ENCODE measurements at places on chromosomes 12 and 14.

- DNase-seq: no peak
These were observed 255.8 kb downstream of the FBXL14 start for GRCh38 chr12:1338483-1339177.

DNA sequence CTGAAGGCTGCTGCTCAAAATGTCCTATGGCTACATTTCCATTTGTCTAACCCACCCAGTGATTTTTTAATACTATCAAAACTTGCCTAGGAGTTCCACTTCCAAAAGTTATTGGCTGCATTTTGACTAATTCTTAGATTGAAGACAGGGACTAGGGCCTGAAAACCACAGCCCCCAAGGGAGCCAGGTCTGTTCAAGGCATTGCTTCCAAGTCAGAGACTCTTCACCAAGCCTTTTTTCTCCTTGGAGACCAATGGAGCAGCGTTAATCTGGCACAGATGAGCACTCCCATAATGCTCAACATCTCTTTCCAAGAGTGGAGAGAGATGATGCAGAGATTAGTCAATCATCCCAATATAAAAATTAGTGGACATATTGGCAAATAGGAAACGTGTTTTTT lies 112.5 kb upstream of the HIF1A start:
- DNase-seq: no peak

GRCh38 chr12:16300736-16301135 lies 23.3 kb upstream of the SLC15A5 start:
- DNase-seq: no peak

- no peak for DNase-seq
These were observed 262.3 kb downstream of the NUAK1 start for GRCh38 chr12:105876396-105876927.

DNA sequence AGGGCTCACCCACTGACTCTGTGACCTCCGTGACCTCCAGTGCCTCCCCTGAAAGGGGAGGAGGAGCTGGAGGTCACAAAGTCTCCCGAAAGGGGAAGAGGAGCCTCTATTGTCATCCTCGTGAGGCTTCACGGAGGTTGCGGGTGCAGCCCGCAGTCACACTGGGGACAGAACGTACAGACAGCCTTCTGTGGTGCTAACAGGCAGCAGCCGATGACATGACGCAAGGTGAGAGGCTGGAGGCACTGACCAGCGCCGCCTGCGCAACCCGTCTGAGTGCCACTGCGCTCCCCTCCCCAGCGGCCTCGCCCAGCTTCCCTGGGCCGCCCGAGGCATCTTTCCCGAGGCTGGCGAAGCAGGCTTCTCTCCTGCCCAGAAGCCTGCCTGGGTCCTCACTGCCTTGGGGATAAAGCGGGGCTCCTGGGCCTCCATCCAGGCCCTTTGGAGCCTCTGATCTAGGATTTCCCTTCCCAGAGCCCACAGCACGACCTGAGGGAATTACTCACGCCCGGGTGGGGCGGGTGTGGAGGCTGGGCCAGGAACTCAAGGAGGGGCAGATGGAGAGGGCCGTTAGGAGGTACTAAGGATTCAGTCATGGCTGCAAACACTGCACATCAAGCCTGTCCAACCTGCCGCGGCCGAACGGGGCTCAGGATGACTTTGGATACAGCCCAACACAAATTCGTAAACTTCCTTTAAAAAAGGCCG lies 12.3 kb upstream of the LBHD2 start:
- no peak for DNase-seq

GRCh38 chr14:21185491-21185890 lies 29.6 kb upstream of the OR5AU1 start:
- DNase-seq: no peak

- no peak for DNase-seq
These were observed 73.4 kb downstream of the PRMT8 start for GRCh38 chr12:3564411-3564810.

- no peak for DNase-seq
These were observed 30.7 kb downstream of the PPP1R36 start for GRCh38 chr14:64580467-64580866.

DNA sequence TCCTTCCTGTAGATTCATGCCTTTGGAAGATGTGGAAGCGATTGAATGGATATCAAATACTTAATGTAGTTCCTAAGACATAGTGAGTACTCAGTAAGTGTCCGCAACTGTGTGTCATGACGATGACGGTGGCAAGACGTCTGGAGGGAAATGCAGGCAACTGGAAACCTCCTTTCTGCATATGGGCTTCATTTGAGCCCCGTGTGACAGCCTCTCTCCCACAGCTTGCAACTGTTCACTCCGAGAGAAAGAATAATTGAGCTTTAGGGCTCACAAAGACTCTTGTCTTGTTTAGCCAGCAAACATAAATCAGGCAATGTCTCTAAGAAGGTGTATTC lies 6.9 kb downstream of the CFAP251 start:
- DNase-seq: no peak

DNA sequence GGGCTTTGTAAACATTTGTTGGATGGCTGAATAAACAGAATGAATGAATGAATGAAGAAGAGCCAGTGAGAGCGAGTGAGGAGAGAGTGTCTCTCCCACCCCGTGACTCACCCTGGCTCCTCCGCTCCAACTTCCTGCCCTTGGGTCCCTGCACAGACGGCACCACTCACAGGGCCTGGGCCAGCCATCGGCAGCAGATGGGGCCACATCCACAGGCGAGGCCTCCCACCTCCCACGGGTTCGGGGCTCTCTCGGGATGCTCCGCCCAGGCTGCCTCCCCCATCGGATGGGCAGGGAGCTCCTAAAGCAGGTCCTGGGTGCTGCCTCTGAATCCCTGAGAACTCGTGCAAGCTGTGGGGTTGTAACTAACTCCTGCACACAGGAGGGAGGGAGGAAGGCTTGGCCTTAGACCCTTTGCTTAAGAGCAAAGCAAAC lies 41.3 kb downstream of the CCNK start:
- no peak for DNase-seq

DNA sequence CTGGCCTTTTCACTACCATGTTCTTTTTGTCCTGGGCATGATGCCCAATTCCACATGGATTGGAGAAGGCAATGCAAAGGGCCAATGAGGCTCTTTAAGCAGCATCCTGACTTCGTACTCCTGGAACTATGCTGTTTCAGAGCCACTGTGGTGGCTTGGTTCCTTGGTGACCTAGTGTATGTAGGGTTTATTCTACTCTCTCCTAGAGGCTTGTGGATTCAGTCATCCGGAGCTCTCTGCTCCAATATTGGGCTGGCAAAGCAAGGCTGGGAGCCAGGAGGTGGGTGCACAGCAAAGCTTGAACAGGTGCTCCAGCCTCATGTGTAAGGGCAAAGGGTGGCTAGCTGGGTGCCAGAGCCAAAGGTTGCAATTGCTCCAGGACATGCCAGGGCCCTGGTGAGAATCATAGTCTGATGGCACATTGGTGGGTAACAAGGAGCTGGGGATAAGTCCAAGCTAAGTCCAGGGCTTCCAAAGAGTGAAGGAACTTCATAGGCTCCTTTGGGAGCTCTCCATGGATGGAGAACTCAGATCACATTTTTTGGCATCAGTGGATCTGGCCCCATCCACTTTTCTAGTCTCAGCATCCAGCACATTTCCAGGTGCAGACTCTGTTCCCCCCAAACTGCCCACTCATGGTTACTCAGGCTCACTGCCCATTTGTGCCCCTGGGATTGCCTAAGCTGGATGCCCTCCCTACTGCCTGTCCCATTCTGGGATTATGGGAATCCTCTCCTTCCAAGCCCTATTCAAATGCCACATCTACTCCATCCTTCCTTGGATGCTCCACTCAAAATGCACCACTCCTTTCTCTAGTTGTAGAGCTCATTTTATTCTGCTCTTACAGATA lies 253.9 kb downstream of the EMP1 start:
- DNase-seq: no peak

DNA sequence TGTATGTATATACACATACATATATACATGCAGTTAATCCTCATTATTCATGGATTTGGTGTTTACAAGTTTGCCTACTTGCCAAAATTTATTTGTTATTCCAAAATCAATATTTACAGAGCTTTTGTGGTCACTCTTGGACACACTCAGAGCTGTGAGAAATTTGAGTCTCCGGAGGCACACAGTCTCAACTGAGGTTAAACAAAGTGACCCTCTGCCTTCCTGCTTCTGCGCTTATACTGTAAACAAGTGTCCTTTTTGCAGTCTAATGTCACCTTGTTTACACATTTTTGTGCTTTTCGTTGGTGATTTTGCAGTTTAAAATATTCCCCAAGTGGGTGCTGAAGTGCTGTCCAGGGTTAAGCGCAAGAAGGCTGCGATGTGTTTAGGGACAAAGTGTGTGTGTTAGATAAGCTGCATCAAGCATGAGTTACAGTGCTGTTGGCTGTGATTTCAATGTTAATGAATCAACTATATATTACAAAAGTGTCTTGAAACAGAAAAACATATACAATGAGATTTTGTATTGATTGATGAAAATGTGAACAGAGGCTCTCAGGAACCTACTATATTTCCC lies 13.1 kb upstream of the LTA4H start:
- DNase-seq: no peak

- no peak for DNase-seq
These were observed 84.3 kb downstream of the DYRK2 start for GRCh38 chr12:67732857-67733256.

GRCh38 chr14:37213016-37213415 lies 15.3 kb downstream of the MIPOL1 start:
- DNase-seq: no peak

- DNase-seq: no peak
These were observed 12.5 kb upstream of the RCOR1 start for GRCh38 chr14:102579696-102580549.

DNA sequence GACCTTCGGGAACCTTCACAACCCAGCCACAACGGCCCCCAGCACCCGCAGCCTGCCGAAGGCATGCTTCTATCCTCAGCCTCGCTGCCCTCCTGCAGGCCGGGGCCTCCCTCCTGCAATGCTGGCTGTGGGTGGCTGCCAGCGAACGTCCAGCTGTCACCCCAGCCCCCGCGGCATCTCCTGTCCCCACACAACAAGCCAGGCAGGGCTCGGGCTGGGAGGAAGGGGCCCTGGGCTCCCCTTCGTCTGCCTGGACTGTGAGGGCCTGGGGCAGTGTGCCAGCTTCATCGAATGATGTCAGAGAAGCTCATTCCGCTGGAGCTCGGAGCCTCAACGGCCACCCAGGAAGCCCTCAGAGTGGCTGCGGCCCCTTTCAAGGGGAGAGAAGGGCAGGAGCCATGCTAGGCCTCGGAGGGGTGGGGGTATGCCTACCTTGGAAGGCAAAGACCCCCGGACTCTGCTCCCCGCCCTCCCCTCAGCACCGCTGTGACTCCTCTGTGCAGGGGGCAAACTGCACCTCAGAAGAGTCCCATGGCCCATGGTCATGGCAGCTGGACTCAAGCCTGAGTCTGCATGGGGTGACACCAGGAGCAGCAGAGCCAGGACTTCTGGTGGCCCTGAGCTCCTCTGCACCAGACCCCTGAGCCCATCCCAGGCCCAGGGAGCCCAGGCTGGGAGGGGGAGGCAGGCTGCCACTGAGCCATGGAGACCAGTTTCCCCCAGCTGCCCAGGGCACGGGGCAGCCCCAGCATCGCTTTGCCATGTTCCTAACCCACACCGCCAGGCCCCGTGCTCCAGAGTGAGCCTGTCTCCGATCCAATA lies 24.7 kb upstream of the C14orf180 start:
- no peak for DNase-seq

- no peak for DNase-seq
These were observed 5.9 kb downstream of the PSMB5 start for GRCh38 chr14:23028799-23029198.

DNA sequence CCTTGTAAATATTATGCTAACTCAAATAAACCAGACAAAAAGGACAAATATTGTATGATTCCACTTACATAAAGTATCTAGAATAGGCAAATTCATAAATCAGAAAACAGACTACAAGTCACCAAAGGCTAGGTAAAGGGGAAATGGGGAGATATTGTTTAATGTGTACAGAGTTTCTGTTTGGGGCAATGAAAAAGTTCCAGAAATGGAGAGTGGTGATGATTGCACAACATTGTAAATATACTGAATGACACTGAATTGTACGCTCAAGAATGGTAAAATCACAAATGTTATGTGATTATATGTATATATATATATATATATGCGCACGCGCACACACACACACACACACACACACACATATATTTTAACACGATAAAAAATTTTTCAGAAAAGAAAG lies 182.5 kb downstream of the SLC2A13 start:
- DNase-seq: no peak

Data from NCI-H1436 (cell line).